ENCODE measurements at places on chromosomes 1 and 21.

GRCh38 chr1:150813028-150813707, 5.1 kb upstream of the CTSK start:
- DNase-seq = no peak

- no peak for DNase-seq
Measured at GRCh38 chr1:151970128-151970527, 23.5 kb downstream of the S100A10 start.

DNA sequence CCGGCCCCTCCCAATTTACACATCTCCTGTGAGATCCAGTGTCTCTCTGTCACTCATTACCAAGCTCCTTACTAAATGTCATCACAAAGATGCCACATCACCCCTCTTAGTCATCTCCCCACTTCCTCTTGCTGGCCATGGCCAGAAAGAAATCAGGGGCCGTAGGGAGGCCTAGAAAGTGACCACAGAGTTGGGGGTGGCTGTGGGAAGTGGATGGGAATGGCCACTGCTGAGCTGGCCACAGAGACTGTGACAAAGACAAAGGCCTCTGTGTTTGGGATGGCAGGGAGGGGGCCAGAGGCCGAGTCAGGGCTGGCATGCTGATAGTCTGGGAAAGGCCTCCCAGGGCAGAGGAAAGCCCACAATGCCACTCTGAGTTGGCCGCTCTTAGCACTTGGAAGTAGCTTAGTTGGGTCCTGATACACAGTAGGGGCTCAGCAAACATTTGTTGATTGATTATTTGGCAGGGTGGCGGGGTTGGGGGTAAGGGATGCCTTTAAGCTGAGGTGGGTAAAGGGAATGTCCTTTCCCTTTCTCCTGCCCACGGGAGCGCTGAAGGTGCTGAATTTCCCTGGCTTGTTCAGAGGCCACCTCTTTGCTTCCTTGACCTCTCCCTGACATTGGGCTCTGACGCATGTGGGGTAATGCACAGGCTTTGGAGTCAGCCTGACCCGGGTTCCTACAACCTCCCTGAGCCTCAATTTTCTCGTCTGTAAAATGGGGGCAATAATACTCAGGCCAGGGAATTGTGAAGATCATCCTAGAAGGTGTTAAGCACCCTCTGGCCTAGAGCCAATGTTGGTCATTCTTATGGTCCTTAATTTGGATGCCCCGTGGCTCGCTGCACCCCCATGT, 13.2 kb downstream of the NAV1 start:
- no peak for DNase-seq

DNA sequence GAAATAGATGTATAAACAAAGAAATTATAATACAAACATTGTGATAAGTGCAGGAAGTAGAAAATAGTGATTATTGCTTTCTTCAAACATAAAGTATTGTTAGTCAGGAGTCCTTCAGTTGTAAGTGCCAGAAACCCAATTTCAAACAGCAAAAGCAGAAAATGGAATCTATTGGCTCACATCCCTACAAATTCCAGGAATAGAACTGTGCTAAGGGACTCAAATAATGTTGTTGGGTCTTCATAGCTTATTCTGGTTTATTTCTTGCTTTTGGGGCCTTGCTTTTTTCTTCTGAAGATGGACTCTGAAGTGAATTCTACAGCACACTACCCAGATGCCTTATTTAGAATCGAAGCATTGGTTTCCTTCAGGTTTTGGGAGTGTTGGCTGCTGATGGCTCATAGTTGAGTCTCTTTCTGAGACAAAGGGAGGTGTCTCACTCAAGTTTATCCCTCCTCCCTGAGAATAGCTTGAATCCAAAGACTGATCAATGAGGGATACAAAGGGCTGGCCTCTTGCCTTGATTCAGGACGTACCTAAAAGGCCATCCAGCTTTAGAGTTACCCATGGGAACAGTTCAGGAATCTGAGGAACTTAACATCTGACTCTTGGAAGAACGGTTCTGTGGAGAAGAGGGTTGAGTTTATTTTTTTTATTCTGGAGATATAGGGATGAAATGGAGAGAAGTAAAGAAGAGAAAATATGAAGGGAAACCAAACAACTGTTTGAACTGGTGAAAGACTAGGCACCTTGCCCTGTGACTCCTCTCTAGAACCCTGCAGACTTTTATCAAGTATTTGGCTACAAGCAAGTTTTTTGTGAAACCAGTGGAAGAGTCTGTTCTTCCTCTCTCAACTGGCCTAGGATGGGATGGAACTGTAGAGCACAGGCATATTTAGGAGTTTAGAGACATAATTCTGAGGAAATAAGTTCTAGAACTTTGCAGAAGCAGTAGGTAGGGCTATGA, 39.0 kb upstream of the ATG4C start:
- no peak for DNase-seq

DNA sequence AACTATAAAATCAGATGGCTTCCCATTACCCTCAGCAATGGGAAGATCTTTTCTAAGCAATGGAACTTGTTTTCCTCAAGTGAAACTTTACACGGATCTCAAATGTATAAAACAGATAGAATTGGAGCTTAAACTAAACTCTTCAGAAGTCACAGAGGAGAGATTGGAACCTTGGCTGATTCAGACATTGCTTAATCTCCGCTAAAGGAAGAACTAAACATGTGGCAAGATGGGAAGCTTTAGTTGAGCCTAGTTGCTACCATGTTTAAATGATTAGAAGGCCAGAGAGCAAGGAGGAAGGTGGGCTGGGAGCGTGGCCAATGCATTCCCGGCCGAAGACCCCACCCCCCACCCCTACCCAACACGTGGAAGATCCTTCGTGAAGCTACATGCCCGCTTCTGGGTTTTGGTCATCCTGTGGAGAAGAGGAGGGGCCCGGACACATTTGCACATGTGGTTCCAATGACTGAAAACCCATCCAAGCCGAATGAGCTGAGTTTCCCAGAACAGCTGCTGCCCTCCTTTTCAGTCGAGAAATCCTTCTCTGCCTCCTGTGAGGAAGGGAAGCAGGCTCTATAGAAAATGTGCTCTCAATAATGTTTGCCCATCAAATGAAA, 164.3 kb downstream of the MIS18A start:
- DNase-seq = no peak

GRCh38 chr1:193260056-193260745, 73.8 kb upstream of the B3GALT2 start:
- no peak for DNase-seq

GRCh38 chr1:36824390-36824861, 209.9 kb downstream of the GRIK3 start:
- DNase-seq = no peak

DNA sequence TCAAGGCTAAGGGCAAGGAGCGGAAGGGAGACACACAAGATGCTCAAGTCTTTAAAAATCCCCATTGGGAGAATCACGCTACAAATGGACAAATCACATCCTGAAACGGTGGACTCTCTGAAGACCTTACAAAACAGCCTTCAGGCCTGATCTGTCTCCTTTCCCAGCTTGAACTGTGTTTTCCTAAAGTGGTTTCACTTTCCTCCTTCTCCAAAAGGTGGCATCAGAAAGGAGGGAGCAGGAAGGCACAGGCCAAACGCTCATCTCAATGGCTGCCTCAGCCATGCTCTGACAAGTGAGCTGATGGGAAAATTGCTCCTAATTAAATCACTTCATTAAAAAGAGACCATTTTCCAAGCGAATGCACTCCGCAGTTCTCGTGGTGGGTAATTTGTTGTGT, 47.7 kb downstream of the UTP25 start:
- DNase-seq = no peak

- no peak for DNase-seq
Measured at GRCh38 chr1:150622303-150622975, 7.0 kb downstream of the ENSA start.

DNA sequence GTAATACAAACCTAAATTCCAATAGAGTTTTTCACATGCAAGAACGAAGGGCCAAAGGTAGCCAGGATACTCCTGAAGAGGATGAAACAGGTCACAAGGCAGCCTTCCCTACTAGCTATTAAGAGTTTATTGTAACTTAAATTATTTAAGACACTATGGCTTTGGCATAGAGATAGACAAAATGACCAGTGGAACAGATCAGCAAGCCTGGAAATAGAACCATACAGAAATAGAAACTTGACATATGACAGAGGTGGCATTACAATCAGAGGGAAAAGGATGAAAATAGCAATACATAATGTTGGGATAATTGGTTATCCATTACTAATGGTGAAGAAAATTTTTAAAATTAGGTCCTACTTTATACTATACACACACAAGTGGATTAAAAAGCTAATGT, 16.5 kb downstream of the GFI1 start:
- DNase-seq = no peak

DNA sequence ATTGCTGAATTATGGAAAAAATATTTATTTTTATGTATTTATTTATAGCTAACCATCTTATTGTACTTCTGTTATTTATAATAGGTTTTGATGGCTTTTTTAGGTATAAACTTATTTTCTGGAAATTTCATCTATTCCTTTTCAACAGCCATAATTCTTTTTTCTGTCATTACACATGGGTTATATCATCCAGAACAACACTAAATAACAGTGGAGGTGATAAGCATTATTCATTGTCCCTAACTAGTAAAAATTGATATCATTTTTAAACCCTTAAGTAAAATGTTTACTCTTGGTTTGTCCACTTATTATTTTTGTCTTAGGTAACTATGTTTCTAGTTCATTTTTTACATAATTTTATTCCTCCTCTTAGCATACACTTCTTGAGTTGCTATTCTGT, 309.1 kb downstream of the USH2A start:
- DNase-seq = no peak

- no peak for DNase-seq
Measured at GRCh38 chr21:34320011-34320410, 43.8 kb upstream of the KCNE2 start.

- DNase-seq = no peak
Measured at GRCh38 chr1:41812051-41812450, 106.7 kb downstream of the HIVEP3 start.

DNA sequence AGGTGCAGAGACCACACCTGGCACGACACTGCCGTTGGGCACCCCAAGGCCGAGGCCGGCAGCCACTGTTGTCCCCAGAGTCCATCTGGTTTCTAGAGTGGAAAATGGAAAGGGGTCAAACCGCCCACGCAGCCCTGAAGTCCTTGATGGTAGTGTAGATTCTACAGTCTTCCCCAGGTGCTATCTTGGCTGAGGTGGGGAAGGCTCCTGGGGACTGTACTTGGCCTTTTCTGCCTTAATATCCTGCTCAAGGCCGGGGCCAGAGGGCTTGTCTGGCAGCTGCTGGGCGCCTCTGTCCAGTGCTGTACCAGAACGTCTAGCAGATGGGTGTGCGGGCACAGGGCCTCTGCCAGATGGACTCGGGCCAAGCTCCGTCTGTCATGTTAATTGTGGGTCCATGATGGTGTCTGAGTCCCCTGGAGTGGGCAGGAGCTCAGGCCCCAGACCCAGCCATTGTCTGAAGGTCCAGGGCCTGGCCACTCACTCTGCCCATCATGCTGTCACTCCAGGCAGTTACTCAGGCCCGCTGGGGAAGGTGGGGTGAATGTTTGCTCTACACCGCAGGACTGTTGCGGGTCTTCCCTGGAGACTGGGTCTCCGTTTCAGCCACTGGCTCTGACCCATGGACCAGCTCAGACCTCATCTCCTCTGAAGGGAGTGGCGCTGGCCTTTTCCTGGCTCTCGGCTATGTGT, 161.9 kb upstream of the COL6A1 start:
- DNase-seq = no peak

DNA sequence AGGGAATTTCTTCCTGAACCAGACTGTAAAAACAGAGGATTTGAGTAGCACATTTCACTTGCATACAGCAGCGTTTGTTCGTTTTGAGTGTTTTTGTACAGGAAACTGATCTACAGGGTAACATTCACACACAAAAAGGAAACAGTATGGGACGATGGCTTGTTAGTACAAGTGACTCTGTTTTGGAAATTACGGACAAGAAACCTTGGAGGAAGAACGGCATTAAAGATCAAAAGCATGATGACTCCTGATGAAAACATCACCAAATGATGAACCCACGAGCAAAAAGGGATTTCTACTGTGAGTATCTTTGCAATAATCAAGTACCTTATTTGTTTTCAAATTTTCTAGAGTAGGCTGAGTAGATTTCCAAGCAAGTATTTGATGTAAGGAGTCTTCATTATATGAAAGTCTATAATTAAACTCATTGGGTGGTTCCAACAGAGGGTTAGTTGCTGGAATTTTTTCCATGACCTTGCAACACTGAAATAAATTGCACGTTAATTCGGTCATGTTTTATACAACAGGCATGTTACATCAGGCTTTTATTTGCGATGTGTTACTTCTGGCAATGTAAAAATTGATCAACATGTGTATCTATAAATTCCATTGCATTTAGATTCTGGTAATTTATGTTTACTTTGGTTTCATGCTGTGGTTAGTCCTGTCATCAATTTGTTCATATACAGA, 76.7 kb upstream of the KCNK2 start:
- DNase-seq = no peak

- no peak for DNase-seq
Measured at GRCh38 chr1:226578946-226579578, 30.5 kb downstream of the STUM start.

- DNase-seq = no peak
Measured at GRCh38 chr1:65165269-65165993, 17.4 kb downstream of the AK4 start.

- no peak for DNase-seq
Measured at GRCh38 chr1:171884475-171884874, 43.2 kb downstream of the DNM3 start.

- DNase-seq = no peak
Measured at GRCh38 chr1:33211972-33212371, 30.1 kb upstream of the TRIM62 start.

- no peak for DNase-seq
Measured at GRCh38 chr1:23449958-23450357, 25.4 kb upstream of the TCEA3 start.

DNA sequence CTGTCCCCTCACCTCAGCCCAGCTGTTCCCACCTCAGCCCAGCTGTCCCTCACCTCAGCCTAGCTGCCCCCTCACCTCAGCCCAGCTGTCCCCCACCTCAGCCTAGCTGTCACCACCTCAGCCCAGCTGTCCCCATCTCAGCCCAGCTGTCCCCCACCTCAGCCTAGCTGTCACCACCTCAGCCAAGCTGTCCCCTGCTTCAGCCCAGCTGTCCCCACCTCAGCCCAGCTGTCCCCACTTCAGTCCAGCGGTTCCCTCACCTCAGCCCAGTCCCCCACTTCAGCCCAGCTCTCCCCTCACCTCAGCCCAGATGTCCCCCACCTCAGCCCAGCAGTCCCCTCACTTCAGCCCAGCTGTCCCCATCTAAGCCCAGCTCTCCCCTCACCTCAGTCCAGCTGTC, 88.4 kb upstream of the CSF3R start:
- no peak for DNase-seq

Measured in cortex of kidney (tissue), 1 donor.